PC-9 (cell line): ENCODE measurements at places on chromosomes 2 and 18. TPM values are rescaled to one million over a fixed set of nuclear protein-coding genes. Genes with fewer than 3 reads are reported as not detected.

The TFPI gene
- 35.5 and 65.7 TPM in 2 replicates for total RNA-seq

The UNC80 gene
- total RNA-seq = not detected in 2 replicates

The CLEC4F gene
- not detected in 2 replicates for total RNA-seq

The RNF103 gene
- 24.5 and 25.4 TPM in 2 replicates for total RNA-seq

The MALL gene
- total RNA-seq = 28.1 and 32.4 TPM in 2 replicates

The TUBA4B gene
- not detected in 2 replicates for total RNA-seq

The GKN1 gene
- total RNA-seq = not detected in 2 replicates

The TTC21B gene
- total RNA-seq = 6.3 and 9.8 TPM in 2 replicates

The SLC11A1 gene
- 0.35 and 0.44 TPM in 2 replicates for total RNA-seq

The GPR39 gene
- total RNA-seq = 14.1 and 20.9 TPM in 2 replicates

The KLF7 gene
- total RNA-seq = 12.5 and 20.0 TPM in 2 replicates
